ENCODE measurements at places on chromosomes 7 and 10. TPM values are rescaled to one million over a fixed set of nuclear protein-coding genes. Genes with fewer than 3 reads are reported as not detected.

SFRP4 gene
- total RNA-seq, result 45.7 TPM

DNA sequence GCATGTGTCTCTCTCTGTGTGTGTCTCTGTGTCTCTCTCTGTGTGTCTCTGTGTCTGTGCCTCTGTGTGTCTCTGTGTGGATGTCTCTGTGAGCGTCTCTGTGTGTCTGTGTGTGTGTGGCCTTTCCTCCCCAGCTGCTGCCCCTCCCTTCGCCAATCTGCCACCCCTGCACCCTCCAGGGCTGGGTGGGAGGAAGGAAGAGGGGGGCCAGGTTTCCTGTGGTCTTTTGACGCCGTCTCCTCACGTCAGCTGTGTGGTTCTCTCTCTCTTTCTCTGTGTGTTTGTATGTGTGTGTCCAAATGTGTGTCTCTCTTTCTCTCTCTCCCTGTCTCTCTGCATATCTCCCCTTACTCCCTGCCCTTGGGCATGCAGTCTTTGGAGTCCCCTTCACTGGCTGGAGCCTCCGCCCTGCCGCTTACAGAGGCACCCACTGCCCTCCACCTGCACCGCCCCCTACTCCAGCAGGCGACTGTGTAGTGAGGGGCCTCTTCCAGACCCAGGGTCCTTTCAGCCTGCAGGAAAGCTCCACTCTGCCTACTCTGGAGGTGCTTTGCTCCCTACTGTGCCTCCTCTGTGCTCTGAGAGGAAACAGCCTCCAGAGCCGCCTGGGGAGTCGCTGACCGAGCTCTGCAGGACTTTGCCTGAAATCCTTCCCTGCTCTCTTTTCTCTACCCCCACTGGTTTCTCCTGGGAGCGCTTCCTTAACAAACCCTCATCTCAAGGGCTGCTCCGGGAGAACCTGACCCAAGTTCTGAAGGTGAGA lies 44.2 kb upstream of the C10orf71 start:
- no peak for DNase-seq

DNA sequence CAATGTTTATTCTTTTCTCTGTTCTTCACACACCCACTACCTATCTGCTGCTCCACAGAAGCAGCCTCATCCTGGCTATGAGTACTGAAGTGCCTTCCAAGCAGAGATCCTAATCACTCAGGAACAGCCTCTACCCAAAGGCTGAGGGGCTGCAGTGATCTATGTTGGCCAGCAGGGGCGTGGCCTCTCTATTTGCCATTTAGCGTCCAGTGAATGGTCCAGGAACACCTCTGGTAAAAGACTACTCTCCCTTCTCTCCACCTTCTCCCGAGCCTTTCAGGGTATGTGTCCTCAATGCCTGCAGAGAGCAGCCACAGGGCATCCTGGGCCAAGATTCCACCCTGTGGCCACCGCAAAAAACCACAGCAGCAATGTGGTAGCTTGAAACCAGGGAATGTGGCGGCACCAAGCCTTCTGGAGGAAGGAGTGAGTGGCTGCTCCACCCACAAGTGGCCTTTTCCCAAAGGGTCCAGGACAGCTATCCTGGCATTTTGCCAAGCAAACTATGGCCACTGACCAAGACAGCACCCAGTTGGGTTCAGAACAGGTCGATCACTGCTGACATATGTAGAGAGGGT lies 70.9 kb downstream of the SYPL1 start:
- peak; percentile 22 for DNase-seq

GRCh38 chr7:5627745-5628547 lies 153.5 kb downstream of the RNF216 start:
- DNase-seq, result no peak

DNA sequence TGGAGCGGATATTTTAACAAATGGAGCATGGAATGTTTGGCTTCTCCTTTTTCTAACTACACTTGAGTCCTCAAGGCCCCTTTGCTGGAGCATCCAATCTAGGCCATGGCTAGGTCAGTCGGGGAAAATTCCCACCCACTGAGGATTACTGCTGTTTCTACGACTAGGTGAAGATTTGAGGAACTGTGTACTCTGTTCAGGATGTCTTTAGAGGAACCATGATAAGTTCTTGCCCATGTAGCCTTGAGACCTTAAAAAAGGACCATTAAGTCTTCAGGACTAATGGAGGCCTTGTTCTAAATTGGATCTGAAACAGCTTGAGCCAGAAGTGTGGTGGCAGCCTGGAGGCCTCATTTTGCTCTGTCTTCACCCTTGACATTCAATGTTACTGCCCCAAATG lies 6.2 kb downstream of the AGK start:
- DNase-seq, result no peak

DNA sequence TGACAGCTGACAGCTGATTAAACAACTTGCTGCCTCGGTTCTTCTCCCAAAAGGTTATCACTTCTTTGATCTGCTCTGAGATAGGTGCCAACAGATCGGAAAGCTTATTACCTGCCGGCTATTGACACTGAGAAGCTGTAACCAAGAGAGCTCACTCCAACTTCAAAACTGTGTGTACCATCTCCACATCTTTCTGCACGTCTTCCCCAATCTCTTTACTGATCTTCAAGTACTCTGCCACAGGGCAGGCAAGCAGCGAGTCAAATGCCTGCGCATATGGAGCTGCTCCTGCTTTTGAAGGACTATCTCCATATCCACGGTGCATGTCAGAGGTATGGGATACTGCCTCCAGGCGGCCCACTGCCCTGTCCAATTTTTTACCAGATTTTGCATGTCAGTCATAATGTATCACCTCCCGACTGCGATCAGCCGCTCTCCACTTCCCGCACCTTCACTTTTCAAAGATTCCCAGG lies 352 bp upstream of the ZNF485 start:
- DNase-seq, result no peak

DNA sequence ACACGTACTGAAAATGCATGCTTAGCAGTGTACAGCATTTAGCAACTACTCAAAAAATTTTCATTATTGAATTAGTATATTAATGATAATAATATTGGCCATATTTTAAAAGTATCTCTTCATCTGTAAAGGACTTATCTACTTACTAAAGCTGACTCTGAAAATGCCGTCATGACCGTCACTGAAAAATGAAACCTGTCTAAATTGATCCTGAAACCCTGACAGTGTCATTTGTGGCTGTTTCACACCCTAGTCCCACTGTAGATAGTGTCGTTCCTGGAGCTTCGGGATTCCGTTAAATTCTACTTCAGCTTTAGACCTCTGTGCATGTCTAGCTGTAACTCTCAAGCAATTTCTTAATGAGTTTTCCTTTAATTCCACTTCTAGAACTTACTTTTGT lies 35.8 kb upstream of the EZH2 start:
- DNase-seq, result no peak

DNA sequence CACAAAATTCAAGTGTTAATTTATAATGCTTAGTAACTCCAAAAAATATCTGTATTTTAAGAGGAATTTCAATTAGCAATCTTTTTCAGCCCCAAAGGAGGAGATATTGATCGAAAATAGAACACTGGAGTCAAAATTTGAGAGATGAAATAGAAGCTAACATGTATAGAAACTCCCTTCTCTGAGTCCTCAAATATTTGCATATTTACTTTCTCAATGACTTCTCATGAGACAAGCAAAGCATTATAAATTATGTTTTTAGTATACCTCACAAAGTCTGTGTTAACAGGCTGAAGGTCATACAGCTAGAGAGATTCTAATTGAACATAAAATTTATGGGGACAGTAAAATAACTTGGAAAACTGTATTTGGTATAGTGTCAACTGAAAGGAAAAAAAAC lies 260.5 kb downstream of the GPAM start:
- no peak for DNase-seq
